Upper lobe of left lung (tissue), 6 donors: ENCODE measurements at places on chromosomes 5 and 9. TPM values are rescaled to one million over a fixed set of nuclear protein-coding genes. Genes with fewer than 3 reads are reported as not detected.

Gene IFNK
- total RNA-seq: not detected

Gene ECM2
- 2.1 TPM for total RNA-seq

DNA sequence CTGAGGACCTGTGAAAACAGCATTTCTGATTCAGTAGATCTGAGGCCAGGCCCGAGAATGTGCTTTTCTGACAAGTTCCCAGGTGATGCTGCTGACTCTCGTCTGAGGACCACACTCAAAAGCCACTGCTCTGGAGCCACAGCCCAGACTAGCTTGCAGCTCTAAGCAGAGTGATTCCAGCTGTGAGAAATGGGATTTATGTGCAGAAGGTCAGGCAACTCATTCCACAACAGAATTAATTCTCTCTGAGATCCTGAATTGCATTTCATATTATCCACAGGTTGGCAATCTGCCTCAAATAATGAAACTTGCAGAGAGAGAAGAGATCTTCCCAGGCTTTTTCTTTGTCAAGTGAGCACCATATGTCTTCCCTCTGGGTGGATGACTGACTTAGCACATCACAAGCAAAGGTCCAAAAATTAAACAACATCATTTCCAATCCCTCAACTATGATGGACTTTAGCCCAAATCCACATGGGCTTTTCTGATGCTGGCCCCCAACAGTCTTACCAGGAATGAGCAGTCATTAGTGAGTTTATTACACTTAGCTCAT lies 140.2 kb downstream of the ALDH1A1 start:
- no peaks in the 10 kb centered on the region for H3K27me3 ChIP-seq
- H3K36me3 ChIP-seq: no peaks in the 10 kb centered on the region
- no peak overlapping the region for H3K4me3 ChIP-seq
- no peak overlapping the region for H3K27ac ChIP-seq

- no peak overlapping the region for H3K4me3 ChIP-seq
- DNase-seq: no peak
- H3K27me3 ChIP-seq: no peaks in the 10 kb centered on the region
- H3K27ac ChIP-seq: no peak overlapping the region
- H3K36me3 ChIP-seq: peaks cover 21% of the 10 kb centered on the region
- H3K4me1 ChIP-seq: peaks cover 17% of the 10 kb centered on the region
Measured at GRCh38 chr5:43636076-43636475, 33.1 kb downstream of the NNT start.

DNA sequence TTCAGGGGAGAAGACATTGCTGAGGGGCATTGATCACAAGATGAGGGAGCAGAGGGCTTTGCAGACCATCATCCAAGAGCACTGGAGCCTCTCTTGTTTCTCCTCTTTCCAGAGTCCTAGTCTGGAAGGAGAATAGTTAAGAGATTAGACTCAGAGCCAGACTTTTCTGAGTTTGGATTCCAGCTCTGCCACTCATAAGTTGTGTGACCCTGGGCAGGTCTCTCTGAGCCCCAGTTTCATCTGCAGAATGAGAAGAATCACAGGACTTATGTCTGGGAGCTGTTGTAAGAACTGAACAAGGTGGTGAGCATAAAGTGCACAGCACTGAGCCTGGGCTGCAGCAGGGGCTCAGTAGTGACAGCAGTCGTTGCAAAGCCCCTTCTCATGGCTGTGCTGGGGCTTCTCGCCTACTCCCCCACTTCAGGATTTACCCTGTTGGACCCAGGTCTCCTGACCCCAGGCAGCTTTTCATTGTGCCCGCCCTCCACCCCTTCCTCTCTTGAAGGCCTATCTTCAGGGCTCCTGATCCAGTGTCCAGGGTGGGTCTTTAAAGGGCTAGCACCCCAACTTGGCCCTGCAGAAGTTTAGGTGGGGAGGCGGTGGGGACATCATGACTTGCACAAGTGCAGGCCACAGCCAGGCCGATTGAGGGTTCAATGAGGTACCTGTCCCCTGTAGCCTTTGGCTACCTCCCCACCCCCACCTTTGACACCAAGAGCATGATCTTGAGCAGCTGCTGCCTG lies 1.5 kb downstream of the SYNPO start:
- no peaks in the 10 kb centered on the region for H3K36me3 ChIP-seq
- peaks cover 82% of the 10 kb centered on the region for H3K4me1 ChIP-seq
